ENCODE measurements at places on chromosomes 5 and 9.

DNA sequence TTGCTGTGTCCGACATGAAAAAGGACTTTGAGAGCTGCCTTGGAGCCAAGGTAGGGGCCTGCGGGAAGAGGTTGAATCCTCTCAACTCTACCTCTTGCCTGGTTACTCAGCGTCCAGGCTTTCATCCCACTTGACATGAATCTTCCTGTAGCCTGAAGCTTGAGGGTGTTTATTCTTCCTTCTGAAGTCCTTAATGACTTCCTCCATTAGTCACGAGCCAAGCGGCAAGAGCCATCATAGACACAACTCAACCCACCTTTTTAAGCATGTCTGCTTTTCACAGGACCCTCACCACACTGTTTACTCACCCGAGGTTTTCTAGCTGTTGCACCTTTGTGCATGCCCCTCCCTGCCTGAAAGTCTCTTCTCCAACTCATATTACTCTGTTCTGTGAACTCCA is 40.2 kb downstream of the ACO1 start:
- DNase-seq: no peak

DNA sequence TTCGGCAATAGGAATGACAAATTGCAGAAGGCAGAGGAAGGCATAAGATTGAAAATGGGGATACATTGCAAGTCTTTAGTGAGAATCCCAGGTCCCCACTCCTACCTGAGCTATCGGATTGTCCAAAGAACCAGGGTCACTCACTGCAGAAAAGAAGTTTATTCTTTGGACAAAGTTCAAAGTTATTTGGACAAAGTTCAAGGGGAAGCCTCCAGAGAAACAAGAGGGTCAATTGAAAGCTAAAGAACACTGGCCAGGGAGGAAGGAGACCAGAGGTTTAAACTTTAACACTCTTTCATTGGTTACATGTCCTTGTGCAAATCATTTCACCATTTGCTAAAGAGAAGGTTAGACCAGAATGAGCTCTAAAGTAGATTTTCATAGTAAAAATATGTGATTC is 5.2 kb upstream of the UHRF2 start:
- no peak for DNase-seq

GRCh38 chr5:124310453-124310852 is 436.0 kb downstream of the ZNF608 start:
- no peak for DNase-seq

DNA sequence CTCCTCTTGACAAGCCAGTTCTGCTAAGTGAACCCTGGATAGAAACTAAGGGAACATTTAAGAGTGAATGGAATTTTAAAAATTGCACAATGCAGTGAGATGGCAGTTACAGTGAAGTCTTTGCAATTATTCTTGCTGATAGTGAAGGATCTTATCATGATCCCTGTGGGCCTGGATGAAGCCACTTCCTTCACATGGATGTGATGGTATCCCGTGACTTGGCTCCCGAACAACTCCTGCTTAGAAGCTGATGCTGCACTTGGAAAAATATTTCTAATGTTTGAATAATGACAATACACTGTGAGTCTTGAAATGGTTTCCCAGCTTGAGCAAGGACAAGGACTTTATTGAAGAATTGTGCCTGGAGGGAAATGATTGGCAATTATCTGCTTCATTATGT is 49.2 kb upstream of the NTRK2 start:
- DNase-seq: no peak

DNA sequence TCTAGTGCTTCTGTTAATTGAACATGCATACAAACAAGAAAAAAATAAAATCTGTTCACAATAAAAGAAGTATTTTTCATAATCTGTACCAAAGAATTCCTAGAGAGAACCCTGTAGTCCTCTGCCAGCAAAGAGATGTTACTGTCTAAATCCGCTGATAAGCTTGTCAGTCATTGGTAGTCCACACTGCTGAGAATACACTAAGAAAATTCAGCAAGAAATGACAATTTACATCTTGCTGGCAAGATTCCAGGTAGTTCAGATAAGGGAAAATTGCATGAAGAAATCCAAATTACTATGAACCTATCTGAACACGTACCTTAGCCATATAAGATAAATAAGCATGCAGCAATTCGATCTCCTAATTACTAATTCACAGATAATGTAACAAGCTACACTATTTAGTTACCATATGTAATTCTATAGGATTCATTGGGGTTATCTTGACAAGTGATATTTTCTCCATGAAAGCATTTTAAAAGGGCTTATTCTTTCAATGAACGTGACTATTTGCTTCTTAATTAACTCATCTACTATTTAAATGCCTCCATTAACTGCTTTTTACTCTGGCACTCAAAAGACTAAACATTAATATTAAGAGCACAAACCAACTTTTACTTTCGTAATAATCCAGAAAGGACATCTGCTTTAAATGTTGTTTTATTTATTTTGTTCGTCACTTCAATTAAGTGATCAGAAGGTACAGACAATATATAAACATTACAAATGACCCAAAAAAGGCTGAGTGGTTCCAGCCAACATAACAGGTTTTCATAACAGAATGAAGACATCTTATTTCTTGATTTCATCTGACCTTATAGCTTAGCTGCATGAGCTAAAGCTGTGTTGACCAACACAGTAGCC is 9.7 kb downstream of the MPDZ start:
- no peak for DNase-seq

Measured in renal cortex interstitium (tissue), 15 donors.